ENCODE measurements at places on chromosomes 2 and 18.

DNA sequence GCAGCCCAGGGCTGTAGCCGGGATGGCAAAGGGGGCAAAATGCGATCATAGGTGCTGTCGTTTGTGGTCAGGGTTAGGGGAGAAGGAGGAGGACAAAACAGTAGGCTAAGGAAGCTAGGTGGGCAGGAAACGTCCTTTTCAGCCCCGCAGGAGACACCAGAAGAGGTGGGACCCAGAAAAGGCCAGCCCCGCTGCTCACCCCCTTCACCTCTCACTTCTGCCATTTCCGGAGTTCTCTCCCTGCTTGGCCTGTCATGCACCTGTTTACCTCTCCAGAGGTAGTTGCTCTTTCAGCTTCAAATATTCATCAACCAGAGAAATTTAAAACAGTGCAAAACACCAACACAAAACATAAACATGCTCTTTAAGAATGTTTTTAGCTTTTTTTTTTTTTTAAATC is 849 bp downstream of the AQP4 start:
- no peak for DNase-seq

GRCh38 chr2:66821168-66821567 is 386.2 kb downstream of the MEIS1 start:
- no peak for DNase-seq

- no peak for DNase-seq
Observed at GRCh38 chr18:57833441-57834101, 30.5 kb upstream of the ATP8B1 start.

GRCh38 chr2:129977986-129978385 is 1.5 kb upstream of the RAB6C start:
- no peak for DNase-seq

GRCh38 chr2:168495524-168495923 is 39.5 kb downstream of the CERS6 start:
- no peak for DNase-seq

GRCh38 chr18:65749841-65750240 is 971 bp upstream of the CDH7 start:
- no peak for DNase-seq

- no peak for DNase-seq
Observed at GRCh38 chr2:86337244-86337835, at the start of gene REEP1. REEP1 (minus strand) TSS chr2:86337626; CDS start chr2:86337510, 116 bp downstream.

- no peak for DNase-seq
Observed at GRCh38 chr2:48015421-48015820, 109.1 kb upstream of the FBXO11 start.

DNA sequence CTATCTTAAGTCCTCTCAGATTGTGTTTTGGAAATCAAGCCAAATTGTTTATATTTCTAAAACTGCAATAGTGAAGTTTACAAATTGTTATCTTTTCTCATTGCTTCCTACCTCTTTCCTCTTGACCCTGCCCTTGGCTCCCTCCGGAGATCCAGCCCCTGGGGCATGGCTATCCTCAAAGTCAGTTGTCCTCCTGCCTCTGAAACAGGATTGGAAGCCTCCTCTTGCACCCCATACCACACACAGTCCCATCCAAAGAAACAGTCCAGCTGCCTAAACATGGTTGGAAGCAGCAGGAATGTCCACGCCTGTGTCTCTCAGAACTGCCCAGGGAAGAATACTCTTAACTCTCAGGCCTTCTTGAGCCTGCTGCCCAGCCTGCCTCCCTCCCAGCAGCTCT is 30.1 kb upstream of the COL6A3 start:
- no peak for DNase-seq

GRCh38 chr2:128468186-128468920 is 149.7 kb upstream of the HS6ST1 start:
- DNase-seq = no peak

- DNase-seq = no peak
Observed at GRCh38 chr2:149606251-149606811, 18.8 kb upstream of the MMADHC start.

DNA sequence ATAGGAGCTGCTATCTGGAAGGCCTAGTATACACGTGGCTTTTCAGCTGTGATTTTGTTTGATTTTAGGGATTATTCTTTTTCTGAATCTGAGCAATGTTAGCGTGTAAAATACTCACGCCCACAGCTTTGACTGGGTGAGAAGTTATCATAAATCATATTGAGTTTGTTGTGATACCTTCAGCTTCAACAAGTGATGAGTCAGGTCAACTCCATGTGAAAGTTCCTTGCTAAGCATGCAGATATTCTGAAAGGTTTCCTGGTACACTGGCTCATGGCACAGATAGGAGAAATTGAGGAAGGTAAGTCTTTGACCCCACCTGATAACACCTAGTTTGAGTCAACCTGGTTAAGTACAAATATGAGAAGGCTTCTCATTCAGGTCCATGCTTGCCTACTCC is at the start of gene GKN1:
Gene GKN1 (plus strand): TSS at position 386 of the 400 bp plus-strand sequence. CDS start 42 bp downstream, outside the sequence.
- no peak for DNase-seq

DNA sequence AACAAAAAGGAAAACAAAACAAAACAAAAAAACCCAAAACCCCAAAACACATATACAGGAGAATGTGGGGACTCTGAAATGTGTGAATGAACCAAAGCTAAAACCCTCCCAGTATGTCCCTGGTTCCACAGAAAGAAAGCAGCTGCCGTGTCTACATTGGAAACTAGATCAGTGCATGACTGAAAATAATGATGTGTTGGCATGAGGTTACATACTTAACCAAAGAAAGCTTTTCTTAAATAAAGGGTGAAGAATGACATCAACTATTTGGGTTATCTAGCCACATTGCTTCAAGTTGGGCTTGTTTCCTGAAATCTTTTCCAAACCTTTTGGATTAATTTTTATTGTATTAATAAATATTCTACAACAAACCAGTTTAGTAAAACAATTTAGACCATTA is 91.9 kb upstream of the FN1 start:
- no peak for DNase-seq

DNA sequence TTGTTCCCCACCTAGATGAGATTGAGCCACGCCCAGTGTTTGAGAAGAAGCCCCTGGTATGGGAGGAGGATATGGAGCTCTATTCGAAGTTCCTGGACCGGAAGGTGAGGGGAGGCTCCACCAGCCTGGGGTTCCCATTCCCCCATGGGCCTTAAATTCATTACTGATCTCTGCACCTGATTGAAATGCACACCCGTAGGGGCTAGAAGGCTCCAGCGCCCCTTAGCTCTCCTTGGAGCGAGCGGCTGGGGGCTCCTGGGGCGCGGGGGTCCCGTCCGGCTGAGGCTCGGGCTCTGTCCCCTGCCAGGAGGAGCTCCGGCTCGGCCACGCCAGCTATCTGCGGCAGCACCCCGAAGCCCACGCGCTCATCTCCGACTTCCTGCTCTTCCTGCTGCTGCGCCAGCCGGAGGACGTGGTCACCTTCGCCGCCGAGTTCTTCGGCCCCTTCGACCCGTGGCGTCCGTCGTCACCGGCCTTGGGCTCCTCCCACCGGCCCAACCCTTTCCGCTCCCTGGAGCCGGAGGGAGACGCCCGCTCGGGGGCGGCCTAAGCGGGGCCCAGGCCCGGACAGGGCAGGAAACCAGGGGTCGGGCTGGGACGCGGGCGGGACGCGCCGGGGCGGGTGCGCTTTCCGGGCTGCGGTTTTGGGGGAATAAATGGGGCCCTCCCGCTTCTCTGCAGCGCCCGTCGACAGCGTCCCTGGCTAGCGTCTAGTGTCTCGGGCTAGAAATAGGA is 10.9 kb downstream of the CATIP start:
- peak; percentile 55 for DNase-seq

GRCh38 chr2:118386641-118387302 is 298.5 kb downstream of the INSIG2 start:
- no peak for DNase-seq

DNA sequence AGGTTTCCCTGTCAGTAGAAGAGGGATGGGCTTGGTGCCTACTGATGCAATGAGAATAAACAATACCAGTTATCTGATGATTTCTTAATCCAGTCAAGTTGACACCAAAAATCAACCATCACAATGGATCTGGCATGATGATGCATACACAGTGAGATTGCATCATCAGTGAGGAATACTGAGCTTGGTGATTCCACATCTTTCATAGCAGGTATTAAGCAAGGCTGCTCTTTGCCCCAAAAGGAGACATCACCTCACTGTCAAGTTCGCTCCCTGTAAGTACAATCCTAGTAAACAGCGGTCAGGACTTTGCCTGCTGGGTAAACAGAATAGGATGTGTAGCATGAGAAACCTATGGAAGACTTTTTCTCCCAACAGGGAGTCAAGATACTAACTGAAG is 282.7 kb upstream of the CDH2 start:
- DNase-seq = no peak

DNA sequence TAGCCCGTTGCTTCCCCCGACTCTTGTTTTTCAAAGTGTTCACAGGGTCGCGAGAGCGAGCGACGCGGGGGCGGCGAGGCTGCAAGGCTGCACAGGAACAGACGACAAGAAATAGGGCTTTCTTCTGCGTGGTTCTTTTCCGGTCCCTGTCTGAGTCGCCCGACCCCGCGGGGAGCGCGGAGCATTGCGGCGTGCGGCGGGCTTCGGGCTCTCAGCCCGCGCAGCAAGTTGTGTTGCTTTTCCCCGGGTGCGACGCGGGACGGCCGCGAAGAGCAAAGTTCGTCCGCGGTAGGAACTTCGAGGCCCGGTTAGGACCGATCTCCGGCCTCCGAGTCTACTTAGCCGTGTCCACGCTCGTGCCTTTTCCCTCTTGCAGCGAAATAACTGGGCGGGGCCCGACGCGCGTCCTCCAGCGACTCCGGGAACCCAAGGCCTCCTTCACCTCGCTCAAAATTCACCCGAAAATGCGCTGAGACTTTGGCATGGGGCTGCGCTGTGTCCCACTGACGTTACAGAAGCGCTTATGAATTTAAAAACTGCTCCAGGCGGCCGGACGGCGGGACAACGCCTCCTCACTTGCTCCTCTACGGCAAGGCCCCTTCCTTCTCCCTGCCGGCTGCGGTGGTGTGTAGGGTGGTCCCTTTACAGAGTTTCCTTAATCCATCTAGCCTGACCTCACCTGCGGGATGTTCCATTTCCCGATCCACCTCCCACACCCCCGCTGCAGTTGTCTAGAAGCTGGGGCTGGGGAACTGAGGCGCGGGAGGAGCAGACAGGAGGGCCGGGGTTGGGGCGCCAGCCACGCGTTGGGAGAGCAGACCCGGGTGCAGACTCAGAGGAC is 1.5 kb upstream of the BCL2L11 start:
- DNase-seq = peak; percentile 26

GRCh38 chr2:46062637-46063412 is 234.4 kb upstream of the EPAS1 start:
- DNase-seq = peak; percentile 50

DNA sequence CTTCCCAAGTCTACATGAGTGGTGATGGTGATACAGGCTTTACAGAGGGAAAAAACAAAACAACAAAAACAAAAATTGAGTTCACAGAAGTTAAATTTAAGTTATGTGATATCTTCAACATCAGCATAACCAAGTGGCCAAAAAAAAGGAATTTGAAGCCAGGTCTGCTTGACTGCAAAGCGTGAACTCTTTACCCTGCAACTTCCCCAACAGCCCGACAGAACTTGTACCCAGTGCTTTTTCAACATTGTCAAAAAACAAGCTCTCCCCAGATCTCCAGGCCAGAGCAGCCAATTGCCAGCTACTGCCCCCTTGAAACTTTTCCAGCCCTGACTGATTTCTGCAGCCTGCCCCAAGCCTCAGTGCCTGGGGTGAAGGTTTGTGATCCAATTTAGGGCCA is 76.7 kb downstream of the RNF144A start:
- DNase-seq = no peak

- DNase-seq = peak; percentile 39
Observed at GRCh38 chr2:104849618-104850141, 4.2 kb upstream of the POU3F3 start.

DNA sequence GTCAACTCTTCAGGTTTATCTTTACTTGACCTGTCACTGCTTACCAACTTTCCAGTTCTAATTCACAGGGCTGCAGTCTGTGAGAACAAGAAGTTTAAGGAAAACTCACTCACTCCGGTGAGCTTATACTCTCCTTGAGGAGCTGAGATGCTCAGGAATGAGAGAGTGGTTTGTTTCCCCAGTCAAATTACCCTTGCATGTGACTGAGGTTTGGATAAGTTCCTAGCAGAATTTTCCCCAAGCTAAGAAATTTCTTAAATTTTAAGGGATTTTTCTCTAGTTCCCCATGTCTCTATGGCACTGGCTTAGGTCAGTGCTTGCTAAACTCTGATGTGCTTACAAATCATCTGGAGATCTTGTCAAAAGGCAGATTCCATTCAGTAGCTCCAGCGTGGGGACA is 12.8 kb upstream of the CCDC85A start:
- DNase-seq = no peak

GRCh38 chr2:73859721-73860586 is 31.2 kb downstream of the STAMBP start:
- no peak for DNase-seq

DNA sequence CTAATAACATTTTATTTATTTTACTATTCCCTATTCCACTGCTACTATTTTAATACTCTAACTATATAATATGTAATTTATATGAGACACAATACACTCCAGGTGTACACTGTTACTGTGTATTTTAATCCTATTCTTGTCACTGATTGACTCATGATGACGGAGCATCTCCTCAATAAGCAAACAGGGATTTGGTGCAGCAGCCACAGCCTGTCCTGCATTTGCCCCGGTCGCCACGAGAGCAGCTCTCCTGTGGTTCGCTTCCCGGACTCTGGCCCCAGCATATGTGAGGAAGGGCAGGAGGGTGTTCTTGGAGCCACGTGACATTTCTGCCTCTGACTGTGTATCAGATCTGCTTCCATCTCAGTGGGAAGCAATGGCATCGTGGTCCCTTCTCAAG is 74.1 kb upstream of the PXDN start:
- DNase-seq = no peak

GRCh38 chr2:11578081-11578948 is 44.5 kb downstream of the GREB1 start:
- no peak for DNase-seq

DNA sequence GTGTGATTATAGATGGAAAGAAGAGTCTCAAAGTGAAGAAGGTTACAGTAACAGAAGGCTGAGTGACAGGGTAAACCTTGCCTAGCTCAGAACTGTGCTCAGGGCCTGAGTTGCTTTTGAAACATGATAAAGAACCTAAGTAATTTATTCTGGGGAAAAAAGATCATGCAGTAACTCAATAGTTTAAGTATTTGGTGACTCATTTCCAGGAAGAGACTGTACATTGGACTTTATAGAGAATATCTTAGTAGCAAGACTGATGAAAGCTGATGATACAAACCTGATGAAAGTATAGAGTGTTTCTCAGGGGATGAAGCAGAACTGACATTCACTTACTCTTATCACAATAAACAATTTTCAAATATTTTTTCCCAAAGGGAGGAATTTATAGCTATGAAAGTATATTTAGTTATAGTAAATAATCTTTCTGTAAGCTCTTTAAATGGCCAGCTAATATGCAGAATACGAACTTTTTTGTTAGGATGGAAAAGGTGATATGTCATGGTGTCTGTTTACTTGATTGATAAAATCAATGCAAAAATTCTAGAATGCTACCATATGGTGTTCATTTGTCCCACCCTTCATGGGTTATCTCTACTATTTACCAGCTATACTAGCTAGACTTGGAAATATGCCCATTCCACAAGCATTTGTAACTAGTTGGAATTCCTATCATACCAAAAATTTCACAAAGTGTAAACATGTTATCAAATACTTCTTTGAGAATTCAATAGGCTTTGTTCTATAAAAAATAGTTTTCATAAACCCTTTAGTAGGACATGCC is 1265.5 kb upstream of the ACVR2A start:
- DNase-seq = no peak

- DNase-seq = no peak
Observed at GRCh38 chr2:235951493-235951892, 216.7 kb downstream of the GBX2 start.

All from activated gamma-delta T cell treated with anti-CD3 and anti-CD28 coated beads, Interleukin-2, amount 50 U/mL, for 16 hours (primary cell).